ENCODE measurements at places on chromosomes 12 and 14. TPM values are rescaled to one million over a fixed set of nuclear protein-coding genes. Genes with fewer than 3 reads are reported as not detected.

The SYNE3 gene
- 16.5 TPM for total RNA-seq

The SMOC1 gene
- not detected for total RNA-seq

The P2RX2 gene
- 3.8 TPM for total RNA-seq

The NRIP2 gene
- total RNA-seq, result 5.7 TPM

The SERPINA10 gene
- total RNA-seq, result not detected

The RNFT2 gene
- 0.31 TPM for total RNA-seq

The SLC41A2 gene
- total RNA-seq, result 24.1 TPM

The E2F7 gene
- total RNA-seq, result not detected

The NAV3 gene
- total RNA-seq, result 6.7 TPM

The C3AR1 gene
- 1.6 TPM for total RNA-seq

The DIO3 gene
- total RNA-seq, result 0.52 TPM

The RFC5 gene
- 13.5 TPM for total RNA-seq

The RNF10 gene
- total RNA-seq, result 160 TPM

The BCL2L14 gene
- not detected for total RNA-seq

The LRTM2 gene
- total RNA-seq, result not detected

The TAS2R50 gene
- not detected for total RNA-seq

The TMEM121 gene
- 3.9 TPM for total RNA-seq

The CYP46A1 gene
- total RNA-seq, result 1.4 TPM

The LBHD2 gene
- total RNA-seq, result not detected

The FBXO33 gene
- 10.4 TPM for total RNA-seq

The SLC16A7 gene
- total RNA-seq, result 18.2 TPM

The TAS2R13 gene
- not detected for total RNA-seq
